ENCODE measurements at places on chromosomes 11 and 22. TPM values are rescaled to one million over a fixed set of nuclear protein-coding genes. Genes with fewer than 3 reads are reported as not detected.

- DNase-seq: no peak
These were observed 37.3 kb upstream of the MYH9 start for GRCh38 chr22:36424901-36425579.

- DNase-seq: no peak
These were observed 260.7 kb downstream of the MN1 start for GRCh38 chr22:27540656-27541396.

DNA sequence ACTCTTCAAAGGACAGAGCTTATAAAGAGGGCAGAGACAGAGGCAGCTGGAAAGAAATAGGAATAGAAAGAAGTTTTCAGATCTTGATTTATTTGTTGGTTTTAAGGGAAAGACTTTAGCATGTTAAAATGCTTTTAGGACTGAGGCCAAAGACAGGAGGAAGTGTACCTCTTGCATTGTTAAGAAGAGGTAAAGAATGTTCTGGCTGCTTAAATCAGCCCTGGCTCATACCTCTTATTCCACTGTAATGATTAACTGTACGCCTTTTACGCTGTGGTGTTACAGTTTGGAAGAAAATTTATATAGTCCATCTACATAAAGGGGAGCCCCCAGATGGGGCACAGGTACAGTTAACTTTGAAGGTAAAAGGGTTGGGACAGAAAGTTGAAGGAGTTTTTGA, 10.1 kb upstream of the MPZL2 start:
- peak; percentile 37 for DNase-seq

- DNase-seq: no peak
These were observed 94.1 kb upstream of the PRDM11 start for GRCh38 chr11:45052361-45052760.

GRCh38 chr22:25007444-25008106, 55.1 kb downstream of the KIAA1671 start:
- DNase-seq: peak; percentile 32

- DNase-seq: no peak
These were observed 9.0 kb upstream of the DRD2 start for GRCh38 chr11:113484223-113484622.

- DNase-seq: peak; percentile 63
These were observed 26.0 kb downstream of the POU2AF1 start for GRCh38 chr11:111352935-111353710.

GRCh38 chr11:129280027-129280811, 88.1 kb upstream of the ARHGAP32 start:
- no peak for DNase-seq

DNA sequence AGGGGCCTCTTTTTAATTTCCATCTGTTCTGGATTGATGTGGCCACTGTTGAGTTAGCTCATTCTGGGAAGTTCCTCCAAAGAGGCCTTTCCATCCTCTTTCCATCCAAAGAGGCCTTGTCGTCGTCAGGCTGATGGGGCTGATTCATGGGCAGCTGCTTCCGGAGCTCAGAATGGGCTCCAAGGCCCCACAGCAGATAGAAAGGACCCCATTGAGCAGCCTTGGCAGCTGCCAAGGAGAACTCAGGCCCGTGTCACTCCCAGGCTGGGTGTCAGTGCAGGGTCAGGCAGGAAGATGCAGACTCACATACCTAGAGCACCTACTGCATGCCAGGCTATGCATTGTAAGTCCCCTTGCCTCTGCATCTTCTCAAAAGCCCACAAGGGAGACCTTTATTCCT, 524.1 kb downstream of the MIAT start:
- no peak for DNase-seq

GRCh38 chr11:106624377-106624776, 393.9 kb downstream of the GUCY1A2 start:
- DNase-seq: no peak

GRCh38 chr11:122177238-122177637, 61.2 kb upstream of the BLID start:
- no peak for DNase-seq

DNA sequence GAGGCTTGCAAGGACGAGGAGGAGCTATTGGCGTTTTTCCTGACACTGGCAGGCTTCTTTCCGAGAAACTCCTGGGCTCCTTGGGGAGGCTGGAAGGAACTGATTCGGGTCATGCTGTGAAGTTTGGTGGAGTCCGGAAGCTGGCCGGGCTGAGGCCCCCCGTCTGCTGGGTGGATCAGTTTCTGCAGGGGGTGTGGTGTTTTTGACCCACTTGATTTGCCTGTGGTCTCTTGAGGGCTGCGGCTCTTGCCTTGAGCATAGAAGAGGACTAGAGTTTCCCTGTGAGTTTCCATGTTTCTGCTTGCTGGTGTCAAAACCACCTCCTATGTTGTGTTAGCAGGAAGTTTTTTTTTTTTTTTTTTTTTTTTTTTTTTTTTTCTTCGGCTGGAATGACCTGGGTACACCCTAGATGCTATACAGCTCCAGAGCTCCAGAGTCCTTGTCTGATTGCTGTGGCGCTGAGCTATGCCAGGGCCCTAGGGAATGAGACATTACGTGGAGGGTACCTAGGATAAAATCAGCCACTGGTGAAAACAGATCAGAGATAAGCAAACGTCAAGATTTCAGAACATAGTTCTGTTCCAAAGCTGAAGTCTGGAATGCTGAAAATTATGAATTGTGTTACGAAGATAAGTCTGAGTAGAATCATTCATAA, 728 bp downstream of the TBC1D22A start:
- DNase-seq: no peak

DNA sequence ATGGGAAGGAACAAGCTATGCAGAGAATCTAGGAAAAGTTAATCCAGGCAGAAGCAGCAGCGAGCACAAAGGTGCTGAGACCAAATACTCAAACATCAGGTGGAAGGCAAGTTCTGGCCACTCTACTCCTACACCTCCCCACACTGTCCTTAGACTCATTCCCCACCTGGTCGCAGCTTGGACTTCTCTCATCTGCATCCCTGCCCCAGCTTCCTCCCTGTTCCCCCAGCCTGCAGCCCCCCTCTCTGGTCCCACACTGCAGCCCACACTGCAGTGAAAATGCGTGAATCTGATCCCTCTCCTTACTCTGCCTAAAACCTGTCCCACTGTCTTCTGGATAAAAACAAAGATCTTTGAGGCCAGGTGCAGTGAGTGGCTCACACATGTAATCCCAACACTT, 9.1 kb downstream of the TPBGL start:
- no peak for DNase-seq

DNA sequence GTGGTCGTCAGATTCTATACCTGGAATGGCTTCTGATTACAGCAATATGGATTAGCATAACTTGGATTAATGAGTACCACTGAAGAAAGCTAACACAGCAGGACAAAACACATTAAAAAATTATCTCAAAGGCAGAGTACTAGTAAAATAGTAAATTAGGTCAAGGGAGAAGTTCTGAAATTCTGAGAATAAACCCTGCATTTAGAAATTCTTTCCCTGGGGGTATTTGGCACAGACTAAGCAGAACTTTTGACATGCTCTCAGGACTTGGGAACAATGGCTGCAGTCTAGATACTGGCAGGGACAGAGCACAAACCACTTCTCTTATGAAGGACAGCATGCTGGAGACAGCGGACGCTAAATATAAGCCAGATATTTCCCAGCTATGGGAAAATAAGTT, 85.6 kb upstream of the GRIA4 start:
- no peak for DNase-seq

- no peak for DNase-seq
These were observed 98.5 kb downstream of the CSTPP1 start for GRCh38 chr11:47035108-47035507.

DNA sequence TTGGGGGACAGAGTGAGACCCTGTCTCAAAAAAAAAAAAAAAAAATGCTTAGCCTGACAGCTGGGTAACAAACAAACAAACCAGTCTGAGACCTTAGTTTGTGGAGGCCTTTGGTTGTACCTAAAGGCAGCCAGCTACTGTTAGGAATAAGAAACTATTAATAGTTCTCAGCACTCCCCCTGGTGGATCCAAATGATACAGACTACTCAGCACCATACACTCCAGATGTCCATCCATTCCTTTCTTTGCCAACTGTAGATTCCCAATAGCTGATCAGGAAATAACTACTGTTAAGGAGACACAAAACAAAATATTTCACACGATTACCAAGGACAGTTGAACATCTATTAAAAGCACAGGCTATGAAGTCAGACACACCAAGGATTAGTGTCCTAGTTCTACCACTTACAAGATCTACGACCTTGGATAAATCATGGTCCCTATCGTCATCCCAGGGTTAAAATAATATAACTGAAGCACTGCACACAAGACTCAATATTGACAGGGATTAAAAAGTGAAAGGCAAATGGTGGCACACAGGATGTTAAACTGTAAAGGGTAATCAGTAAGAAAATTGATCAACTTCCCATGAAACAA, 17.2 kb downstream of the CLDN25 start:
- DNase-seq: peak; percentile 73

DNA sequence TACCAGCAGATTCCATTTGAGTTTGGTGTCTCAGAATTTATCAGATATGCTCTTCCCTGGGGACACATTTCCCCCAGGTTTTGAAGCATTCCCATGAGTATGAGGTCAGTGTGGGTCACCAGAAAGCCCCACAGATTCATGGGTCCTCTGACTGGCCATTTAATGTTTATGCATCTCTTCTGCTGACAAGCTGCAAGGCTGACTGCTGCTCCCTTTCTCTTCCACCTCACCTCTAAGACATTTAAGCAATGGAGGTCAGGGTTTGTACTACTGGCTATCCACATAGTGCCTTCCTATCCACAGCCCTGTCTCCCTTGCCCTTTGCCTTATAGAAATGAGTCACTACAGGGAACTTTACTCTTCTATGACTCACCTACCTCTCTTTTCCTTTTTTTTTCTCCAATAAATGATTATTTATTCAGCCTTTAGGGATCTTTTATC, 106.0 kb upstream of the TIMP3 start:
- no peak for DNase-seq

- DNase-seq: no peak
These were observed 184.5 kb upstream of the NTM start for GRCh38 chr11:131185915-131186314.

- peak; percentile 63 for DNase-seq
These were observed 12.8 kb upstream of the CABP7 start for GRCh38 chr22:29707010-29707409.

- DNase-seq: no peak
These were observed 4.2 kb downstream of the VPS26B start for GRCh38 chr11:134228625-134229024.

DNA sequence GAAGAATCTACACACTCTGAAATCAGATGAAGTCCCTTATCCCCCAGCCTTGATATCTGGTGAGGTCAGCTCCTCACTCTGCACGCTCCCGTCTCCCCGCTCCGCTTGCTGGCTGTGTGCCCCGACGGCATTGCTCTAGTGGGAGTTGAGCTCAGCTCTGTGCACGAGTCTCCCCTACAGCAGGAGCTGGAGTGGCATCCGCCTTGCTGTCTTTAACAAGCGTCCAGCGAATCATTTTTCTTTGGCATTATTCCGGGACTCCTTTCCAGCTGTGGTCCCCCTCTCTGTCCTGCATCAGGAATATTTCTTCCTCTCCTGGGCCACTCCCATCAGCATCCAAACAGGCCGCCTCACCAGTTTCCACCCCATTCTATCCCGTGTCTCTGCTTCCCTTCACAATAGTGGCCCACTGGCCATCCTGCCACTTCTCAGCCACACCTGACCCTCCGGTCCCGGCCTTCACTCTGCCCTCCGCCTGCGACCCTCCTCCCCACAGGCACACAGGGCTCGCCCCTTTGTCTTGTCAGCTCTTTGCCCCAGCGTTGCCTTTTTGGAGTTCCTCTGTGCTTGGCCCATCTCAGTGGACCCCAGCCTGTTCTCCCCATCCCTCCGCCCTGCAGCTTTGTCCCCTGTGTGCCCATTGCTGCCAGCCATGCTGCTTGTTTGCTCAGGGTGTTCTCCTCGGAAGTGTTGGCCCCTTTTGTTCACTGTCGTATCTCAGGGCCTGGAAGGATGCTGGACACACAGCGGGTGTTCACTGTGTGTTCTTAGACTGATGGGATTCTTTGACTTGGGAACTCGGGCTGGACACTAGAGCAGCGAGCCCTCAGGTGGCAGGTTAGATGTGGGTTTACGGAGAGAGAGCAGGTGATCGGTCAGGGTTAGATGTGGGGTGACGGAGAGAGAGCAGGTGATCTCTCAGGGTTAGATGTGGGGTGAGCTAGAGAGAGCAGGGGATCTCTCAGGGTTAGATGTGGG, 441.8 kb downstream of the TBC1D22A start:
- peak; percentile 22 for DNase-seq

The ARHGAP32 gene
- total RNA-seq: 38.6 TPM

The PHLDA2 gene
- 34.2 TPM for total RNA-seq

The OR4A15 gene
- not detected for total RNA-seq

The HBG2 gene
- total RNA-seq: not detected

The WNT7B gene
- not detected for total RNA-seq

Measured in stomach (tissue), 19 donors.